ENCODE measurements at places on chromosomes 7 and 10. TPM values are rescaled to one million over a fixed set of nuclear protein-coding genes. Genes with fewer than 3 reads are reported as not detected.
A peak's percentile ranks its signal among the peaks of the same experiment; 100 is the strongest.

DNA sequence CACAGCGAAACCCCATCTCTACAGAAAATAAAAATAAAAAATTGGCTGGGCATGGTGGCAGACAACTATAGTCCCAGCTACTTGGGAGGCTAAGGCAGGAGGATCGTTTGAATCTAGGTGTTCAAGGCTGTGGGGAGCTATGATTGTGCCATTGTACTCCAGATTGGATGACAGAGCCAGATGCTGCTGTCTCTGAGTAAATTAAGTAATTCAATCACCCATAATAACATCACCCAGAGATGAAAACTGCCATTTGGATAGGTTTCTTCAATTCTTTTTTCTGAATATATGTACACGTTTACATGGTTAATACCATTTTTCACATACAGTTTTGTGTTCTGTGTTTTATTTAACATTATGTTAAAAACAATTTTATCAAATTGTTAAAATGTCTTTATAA is 79.3 kb downstream of the WIPF3 start:
- no peak for DNase-seq

The BICC1 gene
- total RNA-seq, result 1.7 TPM

- DNase-seq, result peak; percentile 52
Measured at GRCh38 chr7:46839651-46840050, 742.3 kb downstream of the TNS3 start.

DNA sequence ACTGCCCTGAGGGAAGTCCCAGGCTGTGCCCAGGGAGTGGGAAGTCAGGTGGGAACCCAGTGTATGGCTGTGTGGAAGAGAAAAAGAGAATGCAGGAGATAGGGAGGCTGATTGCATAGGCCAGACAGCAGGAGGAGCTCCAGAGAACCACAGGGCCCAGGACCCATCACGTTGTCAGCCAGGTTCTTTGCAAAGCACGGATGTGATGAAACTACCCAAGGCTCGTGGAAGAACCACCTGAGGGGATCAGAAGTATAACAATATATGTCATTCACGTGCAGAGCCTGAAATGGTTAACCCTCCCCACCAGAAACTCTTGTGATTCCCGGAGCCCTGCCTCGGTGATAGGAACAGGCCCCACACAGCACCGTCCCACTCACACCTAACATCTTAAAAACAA is 83.6 kb downstream of the LARP4B start:
- no peak for DNase-seq

GRCh38 chr7:14905764-14906163 is 3.2 kb upstream of the DGKB start:
- no peak for DNase-seq

The COL17A1 gene
- 2.2 TPM for total RNA-seq

- DNase-seq, result no peak
Measured at GRCh38 chr7:143242306-143242705, 20.5 kb downstream of the TAS2R40 start.

GRCh38 chr10:132102717-132103110 is 37.0 kb downstream of the JAKMIP3 start:
- no peak for DNase-seq

The IMMP2L gene
- 9.6 TPM for total RNA-seq

DNA sequence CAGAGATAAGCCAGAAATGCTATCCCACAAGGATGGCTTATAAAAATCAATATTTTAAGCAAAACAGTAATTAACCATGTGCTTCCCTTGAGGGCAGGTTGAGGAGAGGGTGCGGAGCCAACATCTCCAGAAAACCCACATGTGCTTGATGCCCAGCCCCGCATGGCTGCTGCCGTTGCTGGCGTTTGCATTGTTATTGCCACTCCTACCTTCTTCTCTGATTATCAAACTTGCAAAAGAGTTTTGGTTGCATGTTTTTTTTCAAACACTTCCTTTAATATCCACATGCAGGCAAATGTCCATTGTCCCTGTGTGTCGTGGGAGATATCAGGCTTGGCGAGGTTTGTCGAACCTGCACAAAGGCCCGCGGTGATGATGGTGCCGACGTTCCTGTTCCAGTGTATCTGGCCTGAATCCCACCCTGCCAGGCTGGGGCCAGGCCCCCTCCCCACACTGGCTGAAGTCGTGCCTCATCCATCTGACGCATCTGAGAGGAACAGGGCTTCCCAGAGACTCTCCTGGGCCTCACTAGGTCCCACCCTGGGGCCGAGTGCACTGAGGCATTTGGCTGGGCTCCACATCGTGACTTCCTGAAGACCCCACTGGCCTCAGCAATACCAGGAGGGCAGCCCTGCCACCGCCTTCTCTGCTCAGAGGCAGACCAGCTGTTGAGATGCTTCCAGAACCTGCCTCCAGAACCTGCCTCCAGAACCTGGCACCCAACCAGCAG is 40.9 kb downstream of the TCERG1L start:
- no peak for DNase-seq
